Cardiac muscle cell (in vitro differentiated cells and primary cell): ENCODE measurements at places on chromosomes 2 and 18.

- DNase-seq: peak; percentile 62
Measured at GRCh38 chr18:3380384-3380961, 69.5 kb upstream of the TGIF1 start.

DNA sequence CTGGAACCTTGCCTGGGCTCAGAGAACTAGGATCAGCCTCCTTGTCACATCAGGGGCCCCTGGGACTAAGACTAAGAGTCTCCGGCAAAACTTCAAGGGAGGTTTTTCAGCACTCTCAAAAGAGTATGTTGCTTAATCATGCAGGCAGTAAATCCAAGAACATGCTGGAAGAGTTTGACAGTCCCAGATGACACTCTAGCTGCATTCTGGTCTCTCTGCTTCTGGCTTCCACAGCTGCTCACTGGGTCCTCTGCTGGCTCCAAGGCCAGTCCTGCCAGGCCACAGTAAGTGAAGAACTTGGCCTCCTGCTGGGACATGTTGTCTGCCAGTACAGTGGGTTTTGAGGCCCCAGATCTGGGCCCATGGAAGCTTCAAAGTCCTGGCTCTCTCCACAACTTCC lies 45.2 kb upstream of the IL1RL1 start:
- no peak for DNase-seq

DNA sequence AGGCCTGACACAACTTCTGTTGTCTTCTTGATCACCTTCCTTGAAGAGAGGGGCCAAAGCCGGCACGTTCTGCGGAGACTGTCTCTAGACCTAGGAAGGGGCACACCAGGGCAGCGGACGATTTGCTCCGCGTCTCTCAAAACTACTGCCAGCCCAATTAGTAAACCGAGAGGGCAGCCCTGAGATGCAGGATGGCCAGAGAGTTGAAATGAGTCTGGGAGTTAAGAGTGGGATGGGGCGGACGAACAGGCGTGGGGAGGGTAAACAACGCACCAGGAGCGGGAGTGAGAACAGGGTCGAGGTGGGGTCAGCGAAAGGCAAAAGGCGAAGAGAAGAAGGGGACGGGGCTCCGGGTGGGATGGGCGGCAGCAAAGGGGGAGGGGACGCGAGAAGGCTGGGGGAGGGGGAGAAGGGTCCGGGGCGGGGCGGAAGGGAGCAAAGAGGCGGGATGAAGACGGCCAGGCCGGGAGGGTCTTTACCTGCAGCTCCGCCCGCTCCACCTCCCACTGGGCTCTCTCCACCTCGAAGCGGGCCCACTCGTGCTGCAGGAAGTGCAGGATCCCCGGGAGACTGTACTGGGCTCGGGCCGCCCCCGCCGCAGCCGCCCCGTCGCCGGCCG lies 476 bp downstream of the STRN start:
- peak; percentile 76 for DNase-seq

GRCh38 chr2:151156431-151156830 lies 105.2 kb downstream of the RBM43 start:
- peak; percentile 25 for DNase-seq

GRCh38 chr18:79218605-79219190 lies 149.5 kb downstream of the ATP9B start:
- DNase-seq: no peak

- DNase-seq: peak; percentile 14
Measured at GRCh38 chr2:18987592-18988073, 370.8 kb downstream of the OSR1 start.

GRCh38 chr2:135997380-135997779 lies 12.0 kb upstream of the DARS1 start:
- peak; percentile 73 for DNase-seq

GRCh38 chr18:4847056-4847455 lies 350.0 kb downstream of the AKAIN1 start:
- DNase-seq: no peak

DNA sequence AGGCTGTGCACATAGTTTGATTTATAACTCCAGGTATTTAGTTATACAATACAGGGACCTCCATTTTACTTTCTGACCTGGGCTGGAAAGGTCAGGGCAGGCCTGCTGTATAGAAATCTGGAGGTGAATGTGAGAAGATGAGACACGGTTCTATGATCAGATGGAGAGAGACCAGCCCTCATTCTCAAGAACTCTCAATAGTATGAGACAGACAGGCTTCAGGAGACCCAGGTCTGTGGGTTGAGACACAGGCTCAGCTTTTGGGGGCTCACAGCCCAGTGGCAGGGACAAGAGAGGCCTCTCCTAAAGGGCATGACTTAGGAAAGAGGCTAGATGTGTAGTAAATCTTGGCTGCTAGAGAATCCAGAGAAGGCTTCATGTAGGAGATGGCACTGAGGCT lies 719 bp upstream of the ATP6V1B1 start:
- DNase-seq: no peak

- no peak for DNase-seq
Measured at GRCh38 chr2:45237850-45238542, 228.7 kb upstream of the SIX2 start.

- DNase-seq: peak; percentile 4
Measured at GRCh38 chr2:145356056-145356455, 836.1 kb upstream of the ZEB2 start.

GRCh38 chr2:134232461-134232860 lies 21.4 kb upstream of the MGAT5 start:
- no peak for DNase-seq

GRCh38 chr18:26516964-26517363 lies 31.4 kb downstream of the KCTD1 start:
- peak; percentile 54 for DNase-seq

DNA sequence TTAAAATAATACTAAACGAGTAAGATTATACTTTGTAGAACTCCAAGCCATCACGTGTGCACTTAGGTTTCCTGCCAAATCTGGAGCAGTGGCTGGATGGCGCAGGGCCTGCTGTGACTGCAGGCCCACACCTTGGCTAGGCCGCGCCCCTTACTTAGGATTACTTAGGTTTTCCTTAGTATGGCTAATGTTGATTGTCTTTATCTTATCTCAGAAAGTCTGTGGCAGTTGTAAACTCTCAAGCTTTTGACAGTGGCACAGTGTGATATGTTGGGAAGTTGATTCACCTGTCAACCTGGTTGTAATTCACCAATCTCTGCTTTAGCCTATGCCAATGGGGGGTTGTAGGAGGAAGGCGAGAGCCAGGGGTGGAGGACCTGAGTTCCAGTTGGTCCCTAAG lies 208.4 kb downstream of the ZNF407 start:
- peak; percentile 49 for DNase-seq

GRCh38 chr2:55947752-55948151 lies 24.2 kb upstream of the EFEMP1 start:
- DNase-seq: no peak

GRCh38 chr18:63054901-63055584 lies 264.5 kb downstream of the BCL2 start:
- no peak for DNase-seq

GRCh38 chr2:240139666-240140393 lies 628 bp downstream of the OTOS start:
- no peak for DNase-seq

DNA sequence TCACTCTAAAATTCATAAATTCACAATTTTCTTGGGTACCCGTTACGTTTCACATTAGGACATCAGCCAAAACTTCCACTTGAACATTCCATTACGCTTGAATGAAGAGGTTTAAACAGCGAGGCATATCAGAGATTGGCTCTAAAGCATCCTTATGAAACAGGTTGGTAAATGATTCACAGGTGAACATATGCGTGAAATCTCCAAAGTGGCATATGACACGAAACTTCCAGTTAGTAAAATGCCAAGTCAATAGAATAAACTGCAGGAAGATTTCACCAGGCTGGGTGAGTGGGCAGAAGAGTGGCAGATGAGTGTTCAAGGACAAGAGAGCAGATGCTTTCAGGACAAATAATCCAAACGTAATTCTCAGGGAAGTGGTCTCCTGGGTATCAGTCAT lies 33.9 kb upstream of the GLS start:
- no peak for DNase-seq

- peak; percentile 36 for DNase-seq
Measured at GRCh38 chr2:101696272-101697123, 1.0 kb upstream of the MAP4K4 start.

GRCh38 chr18:62683935-62684334 lies 31.4 kb upstream of the PHLPP1 start:
- no peak for DNase-seq

DNA sequence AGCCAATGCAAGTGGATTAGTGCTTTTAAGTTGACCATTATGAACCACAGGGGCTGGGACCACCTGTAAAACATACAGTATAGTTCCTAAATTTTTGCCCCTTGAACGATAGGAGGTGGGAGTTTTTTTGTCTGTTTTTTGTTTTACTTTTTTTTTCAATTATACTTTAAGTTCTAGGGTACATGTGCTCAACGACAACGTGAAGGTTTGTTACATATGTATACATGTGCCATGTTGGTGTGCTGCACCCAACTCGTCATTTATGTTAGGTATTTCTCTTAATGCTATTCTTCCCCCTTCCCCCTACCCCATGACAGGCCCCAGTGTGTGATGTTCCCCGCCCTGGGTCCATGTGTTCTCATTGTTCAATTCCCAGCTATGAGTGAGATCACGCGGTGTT lies 1797.9 kb upstream of the PIK3C3 start:
- no peak for DNase-seq

DNA sequence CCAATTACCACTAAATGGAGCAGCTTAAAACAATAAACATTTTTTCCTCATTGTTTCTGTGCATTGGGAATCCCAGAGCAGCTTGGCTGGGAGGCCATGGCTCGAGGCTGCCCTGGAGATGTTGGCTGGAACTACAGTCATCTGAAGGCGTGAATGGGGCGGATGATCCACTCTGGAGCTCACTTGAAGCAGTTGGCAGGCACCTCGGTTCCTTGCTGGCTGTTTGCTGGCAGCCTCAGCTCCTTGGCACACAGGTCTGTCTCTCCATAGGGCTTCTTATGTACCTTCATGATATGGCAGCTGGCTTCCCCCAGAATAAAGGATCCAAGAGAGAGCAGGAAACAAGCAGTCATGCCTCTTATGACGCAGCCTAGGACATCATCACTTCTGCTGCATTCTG lies 227.0 kb upstream of the COPS8 start:
- no peak for DNase-seq

DNA sequence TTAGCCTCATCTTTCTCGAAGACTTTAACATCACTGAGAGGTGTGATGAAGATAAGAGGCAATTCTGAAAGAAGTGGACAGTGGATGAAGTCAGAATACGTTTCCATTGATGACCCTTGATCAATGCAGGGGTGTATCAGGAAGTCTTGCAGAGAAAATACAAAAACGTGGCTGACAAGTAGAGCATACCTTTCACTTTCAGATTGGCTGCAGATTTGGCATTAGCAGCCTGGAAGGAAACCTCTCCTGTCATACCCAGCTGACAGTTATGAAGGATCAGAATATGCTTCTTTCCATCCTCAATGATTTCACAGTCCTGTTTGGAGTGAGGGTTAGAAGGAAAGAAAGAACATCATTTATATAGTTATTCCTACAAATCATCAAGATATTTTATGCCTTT lies 152.5 kb downstream of the PLEKHA3 start:
- DNase-seq: no peak

DNA sequence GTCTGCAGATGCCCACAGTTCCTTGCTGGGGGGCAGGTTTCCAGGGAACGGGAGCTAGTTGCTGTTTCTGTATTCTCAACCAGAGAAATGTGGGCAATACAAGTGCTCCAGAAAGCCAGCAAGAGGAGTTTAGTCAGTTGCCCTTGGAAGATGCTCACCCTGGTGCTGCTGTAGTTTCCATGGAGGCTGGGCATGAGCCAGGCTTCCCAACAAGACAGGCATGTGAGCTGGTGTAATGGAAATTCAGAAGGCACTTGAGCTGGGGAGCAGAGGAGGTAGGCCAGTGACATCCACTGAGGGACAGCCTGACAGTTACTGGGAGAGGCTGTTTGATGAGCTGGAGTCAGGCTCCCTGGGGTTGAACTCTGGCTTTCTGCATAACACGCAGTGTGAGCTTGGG lies 7.7 kb downstream of the HK2 start:
- no peak for DNase-seq

GRCh38 chr2:111071600-111072171 lies 49.0 kb upstream of the BCL2L11 start:
- no peak for DNase-seq

- DNase-seq: no peak
Measured at GRCh38 chr2:129404000-129404685, 575.3 kb upstream of the RAB6C start.

GRCh38 chr18:24567199-24567598 lies 106.8 kb downstream of the HRH4 start:
- DNase-seq: peak; percentile 3

DNA sequence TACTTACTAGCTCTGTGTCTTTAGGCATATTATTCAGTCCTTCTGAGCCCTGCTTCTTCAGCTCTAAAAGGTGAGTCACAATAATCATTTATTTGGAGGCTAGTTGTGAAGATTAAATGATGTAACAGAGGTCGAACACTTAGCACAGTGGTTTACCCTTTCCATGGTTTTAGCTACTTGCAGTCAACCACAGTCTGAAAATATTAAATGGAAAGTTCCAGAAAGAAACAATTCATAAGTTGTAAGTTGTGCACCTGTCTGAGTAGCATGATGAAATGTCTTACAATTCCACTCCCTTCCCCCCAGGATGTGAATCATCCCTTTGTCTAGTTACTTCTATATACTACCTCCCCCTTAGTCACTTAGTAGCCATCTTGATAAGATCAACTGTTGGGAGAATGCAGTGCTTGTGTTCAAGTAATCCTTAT lies 217.6 kb upstream of the THUMPD2 start:
- DNase-seq: peak; percentile 69

GRCh38 chr2:197477797-197478196 lies 21.8 kb downstream of the HSPD1 start:
- DNase-seq: no peak

GRCh38 chr2:201430839-201431238 lies 20.4 kb downstream of the TRAK2 start:
- no peak for DNase-seq

DNA sequence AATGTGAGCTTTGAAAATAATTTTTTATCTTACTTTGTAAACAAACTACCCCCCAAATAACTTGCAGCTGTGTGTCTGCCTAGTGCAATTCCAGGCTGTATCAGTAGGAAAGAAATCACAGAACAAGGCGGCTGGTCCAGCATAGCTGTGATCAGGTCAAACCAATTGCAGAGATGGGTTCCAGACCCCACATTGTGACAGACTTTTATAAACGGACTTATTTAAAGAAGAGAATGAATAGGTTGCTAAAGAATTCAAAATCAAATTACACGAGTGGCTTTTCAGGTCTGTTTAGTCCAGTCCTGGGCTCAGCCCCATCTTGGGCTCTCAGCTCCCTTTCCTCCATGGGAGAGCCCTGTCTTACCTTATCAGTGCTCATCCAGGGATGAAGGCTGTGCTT lies 11.1 kb downstream of the BMP10 start:
- no peak for DNase-seq

DNA sequence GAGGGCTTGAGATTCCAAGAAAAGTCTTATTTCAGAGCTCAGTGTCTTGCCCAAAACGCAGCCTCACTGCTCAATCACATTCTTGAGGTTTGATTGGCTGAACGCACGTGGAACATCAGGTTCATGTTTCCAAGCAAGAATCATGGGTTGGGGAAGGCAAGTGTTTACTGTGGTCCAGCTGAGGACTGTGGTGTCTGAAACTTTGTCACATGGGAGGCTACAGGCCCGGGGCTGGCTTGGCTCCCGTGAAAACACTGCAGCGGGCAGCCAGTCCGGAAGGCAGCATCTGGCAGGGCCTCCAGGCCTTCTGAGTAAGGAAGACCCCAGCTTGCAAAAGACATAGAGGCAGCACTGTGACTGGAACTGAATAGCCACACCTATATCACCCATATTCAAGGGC lies 84.7 kb downstream of the POLR1A start:
- DNase-seq: no peak

GRCh38 chr18:11266781-11267480 lies 117.6 kb upstream of the PIEZO2 start:
- DNase-seq: no peak

- no peak for DNase-seq
Measured at GRCh38 chr2:73035899-73036711, 35.4 kb downstream of the SFXN5 start.
